ENCODE measurements at places on chromosomes 4 and X.

GRCh38 chrX:133415276-133416105 lies at the start of gene GPC4:
TSS of gene GPC4 (minus strand) at chrX:133415489. CDS start at chrX:133414965, 524 bp downstream.
- peak; percentile 6 for DNase-seq

GRCh38 chr4:112386071-112386470 lies 88.9 kb downstream of the ALPK1 start:
- no peak for DNase-seq

DNA sequence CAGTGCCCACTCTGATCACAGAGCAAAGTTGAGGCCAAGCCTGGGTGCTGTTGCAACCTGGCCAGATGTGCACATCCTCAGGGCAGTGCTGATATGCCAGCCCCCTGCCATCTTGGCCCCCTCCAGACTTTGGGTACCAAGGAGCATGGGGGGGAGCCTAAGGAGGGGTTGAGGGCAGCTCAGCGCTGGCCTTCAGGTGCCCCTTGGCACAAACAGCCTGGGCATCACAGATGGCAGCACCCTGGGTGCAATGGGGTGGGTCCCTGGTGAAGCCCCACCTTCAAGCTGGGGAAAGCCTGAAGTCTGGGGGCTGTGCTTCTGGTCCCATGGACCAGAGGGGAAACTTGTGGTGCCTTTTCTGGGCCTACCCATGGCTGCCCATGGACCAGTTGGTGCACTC lies 163.0 kb downstream of the FAM47A start:
- DNase-seq = no peak

- no peak for DNase-seq
Measured at GRCh38 chrX:5829469-5829868, 399.2 kb downstream of the NLGN4X start.

GRCh38 chrX:44989995-44990770 lies 117.2 kb downstream of the KDM6A start:
- no peak for DNase-seq

DNA sequence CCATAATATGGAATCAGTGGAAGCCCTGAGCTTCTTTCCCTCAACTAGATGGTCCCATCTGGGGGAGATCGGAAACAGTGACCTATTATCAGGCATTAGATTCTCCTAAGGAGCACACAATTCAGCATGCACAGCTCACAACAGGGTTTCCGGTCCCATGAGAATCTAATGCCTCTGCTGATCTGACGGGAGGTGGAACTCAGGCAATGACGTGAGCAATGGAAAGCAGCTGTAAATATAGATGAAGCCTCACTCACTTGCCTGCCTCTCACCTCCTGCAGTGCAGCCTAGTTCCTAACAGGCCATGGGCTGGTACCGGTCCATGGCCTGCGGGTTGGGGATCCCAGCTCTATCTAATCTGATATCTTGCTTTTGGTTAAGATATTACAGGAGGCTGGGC lies 88.9 kb downstream of the COX7B2 start:
- no peak for DNase-seq

- no peak for DNase-seq
Measured at GRCh38 chrX:132953354-132953753, 5.1 kb downstream of the HS6ST2 start.

DNA sequence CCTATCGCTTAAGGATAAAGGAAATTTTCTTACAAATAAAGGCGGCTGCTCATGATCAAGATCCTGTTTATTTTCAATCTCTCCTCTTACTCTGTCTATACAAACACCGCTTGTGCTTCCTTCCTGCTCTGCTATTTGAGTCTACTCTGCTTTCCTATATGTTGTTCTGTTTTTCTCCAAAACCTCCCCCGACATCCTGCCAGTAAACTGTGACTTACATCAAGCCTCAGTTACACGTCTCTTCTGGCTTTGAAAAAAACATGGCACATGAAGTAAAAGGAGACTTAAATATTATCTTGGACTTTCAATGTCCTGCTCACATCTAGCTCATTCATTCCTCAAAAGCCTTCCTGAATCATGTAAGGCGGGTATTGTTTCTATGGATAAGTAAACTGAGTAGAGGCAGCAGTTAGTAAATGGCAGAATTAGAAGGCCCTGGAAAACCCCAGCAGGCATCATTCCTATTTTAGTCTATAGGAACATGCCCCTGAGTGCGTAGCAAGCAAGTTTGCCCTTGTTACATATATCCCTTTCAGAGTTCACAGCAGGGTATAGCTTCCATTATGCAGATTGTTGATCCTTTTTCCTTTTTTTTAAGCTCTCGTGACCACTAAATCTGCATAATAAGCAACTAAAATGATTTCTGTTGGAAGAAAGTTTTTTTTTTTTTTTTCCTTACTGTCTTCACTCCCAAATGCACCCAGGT lies 280.1 kb downstream of the RAPGEF2 start:
- no peak for DNase-seq

DNA sequence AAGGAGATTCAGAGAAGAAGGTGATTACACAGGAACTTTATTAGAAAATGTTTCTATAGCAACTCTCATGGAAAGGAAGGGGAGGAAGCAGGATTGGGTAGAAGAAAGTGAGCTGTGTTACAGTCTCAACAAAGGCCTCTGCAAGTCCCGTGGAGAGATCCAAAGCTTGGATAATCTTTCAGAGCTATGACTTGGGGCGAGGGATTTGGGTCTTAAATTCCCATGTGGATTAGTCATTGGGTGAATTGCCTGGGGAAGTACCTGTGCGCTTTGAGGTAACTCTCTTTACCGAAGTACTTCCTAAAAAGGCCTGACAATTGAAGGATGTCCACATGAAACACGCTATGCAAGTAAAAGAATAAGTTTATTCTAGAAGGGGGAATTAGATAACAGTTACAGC lies 133.8 kb upstream of the ANKRD50 start:
- no peak for DNase-seq

DNA sequence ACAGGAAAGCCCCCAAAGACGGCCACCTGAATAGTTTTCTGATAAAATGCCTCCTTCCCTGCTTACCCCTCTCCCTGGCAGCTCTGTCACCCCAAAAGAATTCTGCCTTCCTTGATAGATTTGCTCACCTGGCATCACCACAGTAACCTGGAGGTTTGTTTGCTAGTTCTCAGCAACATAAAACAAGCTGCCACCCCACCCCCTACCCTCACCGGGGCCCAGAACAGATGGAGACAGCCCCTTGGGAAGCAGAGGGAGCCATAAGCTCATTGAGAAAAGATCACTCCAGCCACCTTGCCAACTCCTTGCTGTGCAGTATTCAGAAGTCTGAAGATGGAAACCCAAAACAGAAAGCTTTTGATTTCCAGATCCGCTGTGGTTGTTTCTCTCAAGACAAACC lies 108.6 kb downstream of the DHX15 start:
- no peak for DNase-seq

All from brain microvascular endothelial cell (primary cell).